Stimulated activated CD4-positive, alpha-beta T cell treated with anti-CD3 and anti-CD28 coated beads, Interleukin-4, amount 100 ng/mL, for 48 hours (primary cell): ENCODE measurements at places on chromosomes 2 and 18.

- DNase-seq: no peak
These were observed 9.7 kb downstream of the IL1RN start for GRCh38 chr2:113136828-113137775.

DNA sequence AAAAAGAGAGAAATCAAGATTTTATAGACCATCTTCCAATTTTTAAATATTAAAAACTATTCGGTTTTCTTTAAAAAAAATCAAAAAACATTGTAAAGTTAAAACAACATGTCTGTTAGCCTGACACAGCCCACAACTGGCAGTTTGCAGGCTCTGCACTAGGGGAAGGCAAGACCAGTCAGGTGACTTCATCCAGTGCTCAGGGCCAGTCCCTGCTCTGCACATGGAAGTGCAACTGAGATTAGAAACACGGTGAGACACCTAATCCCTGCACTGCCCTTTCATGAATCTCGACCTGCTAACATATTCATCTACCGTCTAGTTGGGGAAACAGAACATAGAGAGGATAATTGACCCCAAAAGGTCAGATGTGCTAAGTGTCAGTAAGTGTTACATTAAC is 135.2 kb downstream of the BARD1 start:
- no peak for DNase-seq

GRCh38 chr2:7007846-7008741 is 90.9 kb downstream of the RNF144A start:
- DNase-seq: no peak

GRCh38 chr18:65049586-65049985 is 701.2 kb upstream of the CDH7 start:
- no peak for DNase-seq

- DNase-seq: no peak
These were observed 2.4 kb downstream of the TRABD2A start for GRCh38 chr2:84878459-84878858.

- no peak for DNase-seq
These were observed 24.3 kb downstream of the NCK2 start for GRCh38 chr2:105768961-105769452.

DNA sequence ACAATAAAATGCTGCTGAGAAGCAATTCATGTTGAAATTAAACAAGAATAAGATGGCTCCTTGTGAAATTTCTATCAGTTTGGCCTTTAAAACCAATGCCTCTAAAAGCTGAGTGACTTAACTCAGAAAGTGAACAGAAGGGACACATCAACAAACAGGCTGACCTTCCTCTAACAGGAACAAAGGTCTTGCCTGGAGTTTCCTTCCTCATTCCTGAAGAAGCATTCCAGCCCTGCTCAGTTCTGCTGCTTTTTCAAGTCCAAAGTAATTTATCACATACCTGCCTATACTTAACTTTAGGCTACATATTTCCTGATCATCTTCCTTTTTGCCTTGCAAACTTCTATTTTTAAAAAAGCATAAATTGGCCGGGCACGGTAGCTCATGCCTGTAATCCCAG is 14.1 kb downstream of the PTRHD1 start:
- no peak for DNase-seq

GRCh38 chr2:230784795-230785194 is 72.2 kb downstream of the CAB39 start:
- no peak for DNase-seq

DNA sequence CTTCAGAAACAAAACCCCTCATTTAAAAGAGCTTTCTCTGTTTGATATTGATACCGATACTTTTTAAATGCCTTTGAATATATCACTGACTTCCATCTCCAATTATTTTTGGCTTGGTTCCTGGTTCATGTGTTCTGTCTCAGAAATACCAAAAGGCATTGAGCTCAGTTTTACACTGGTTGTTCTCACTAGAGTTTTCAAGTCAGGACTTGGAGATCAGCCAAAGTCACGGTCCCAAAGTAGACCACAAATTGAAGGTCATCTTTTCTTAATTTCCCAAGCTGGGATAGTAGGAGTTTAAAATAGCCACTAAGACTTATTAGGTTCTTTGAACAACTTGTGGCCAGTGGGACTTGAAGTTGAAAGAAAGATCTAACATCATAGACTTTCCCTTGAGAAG is 24.2 kb downstream of the DHRS9 start:
- DNase-seq: no peak

DNA sequence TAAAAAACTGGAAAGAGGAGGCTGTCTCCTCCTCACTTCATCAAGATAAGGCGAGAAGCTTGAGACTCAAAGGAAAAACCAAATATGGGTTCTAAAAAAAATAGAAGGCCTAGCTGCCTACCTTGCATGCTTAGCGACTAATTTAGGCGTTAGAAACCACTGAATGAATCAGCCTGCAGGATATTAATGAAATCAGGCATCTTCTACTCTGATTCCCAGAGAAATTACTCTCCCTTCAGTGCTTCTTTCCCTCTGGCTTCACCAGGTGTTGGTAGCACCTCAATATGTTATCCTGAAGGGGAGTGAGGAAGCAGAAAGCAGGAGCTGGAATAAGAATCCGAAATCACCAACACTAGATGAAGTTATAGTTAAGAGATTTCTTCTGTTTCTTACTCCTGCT is 749.8 kb upstream of the NRXN1 start:
- no peak for DNase-seq

DNA sequence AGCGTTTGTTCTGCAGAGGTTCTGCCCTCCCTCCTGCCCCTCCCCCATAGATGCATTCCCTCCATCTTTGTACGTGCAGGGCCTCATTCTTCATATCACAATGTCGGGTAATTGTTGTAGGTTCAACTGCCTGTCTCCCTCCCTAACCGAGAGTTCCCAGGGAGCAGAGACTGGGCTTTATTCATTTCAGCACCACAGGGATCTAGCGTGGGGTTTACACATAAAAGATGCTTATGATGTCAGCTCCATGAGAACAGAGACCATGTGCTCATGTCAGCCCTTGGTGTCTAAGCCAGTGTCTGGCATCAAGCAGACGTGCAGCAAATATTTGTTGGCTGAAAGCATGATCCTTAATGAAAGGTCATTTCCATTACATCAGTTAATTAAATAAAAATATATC is 298.9 kb upstream of the TRIB2 start:
- DNase-seq: no peak

GRCh38 chr2:58604096-58604495 is 363.0 kb upstream of the FANCL start:
- no peak for DNase-seq

GRCh38 chr2:76808732-76809131 is 713.4 kb downstream of the LRRTM4 start:
- no peak for DNase-seq

GRCh38 chr2:196792865-196793264 is 6.6 kb downstream of the GTF3C3 start:
- DNase-seq: no peak

GRCh38 chr2:42196403-42197267 is 27.5 kb downstream of the EML4 start:
- DNase-seq: no peak

DNA sequence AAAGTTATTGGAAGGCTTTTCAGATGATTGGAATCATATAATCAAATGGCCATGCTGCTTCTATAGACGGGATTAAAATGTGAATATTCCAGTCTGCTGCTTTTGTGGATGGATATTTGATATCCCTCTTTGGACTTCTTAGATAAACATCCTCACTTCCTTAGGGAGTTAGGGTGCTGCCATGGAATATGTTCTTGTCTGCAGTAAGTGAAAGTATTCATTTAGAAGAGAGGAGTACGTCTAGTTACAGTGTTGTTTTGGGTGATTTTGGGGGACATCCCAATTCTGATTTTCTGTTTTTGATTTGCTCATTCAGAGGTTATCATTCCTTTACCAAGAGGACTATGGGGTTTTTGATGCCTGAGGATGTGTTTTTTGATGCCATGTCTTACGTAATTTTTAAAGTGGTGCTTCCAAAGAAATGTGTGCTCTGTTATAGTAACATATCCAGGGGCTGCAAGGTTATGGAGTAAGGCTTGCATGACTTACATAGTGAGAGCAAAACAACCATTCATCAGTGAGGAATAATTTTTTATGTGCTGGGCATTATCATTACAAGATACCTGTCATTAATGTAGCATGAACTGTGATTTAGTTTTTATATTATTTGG is 33.6 kb downstream of the ASXL3 start:
- DNase-seq: no peak

- DNase-seq: no peak
These were observed 525.6 kb downstream of the MBD2 start for GRCh38 chr18:53698907-53699306.

DNA sequence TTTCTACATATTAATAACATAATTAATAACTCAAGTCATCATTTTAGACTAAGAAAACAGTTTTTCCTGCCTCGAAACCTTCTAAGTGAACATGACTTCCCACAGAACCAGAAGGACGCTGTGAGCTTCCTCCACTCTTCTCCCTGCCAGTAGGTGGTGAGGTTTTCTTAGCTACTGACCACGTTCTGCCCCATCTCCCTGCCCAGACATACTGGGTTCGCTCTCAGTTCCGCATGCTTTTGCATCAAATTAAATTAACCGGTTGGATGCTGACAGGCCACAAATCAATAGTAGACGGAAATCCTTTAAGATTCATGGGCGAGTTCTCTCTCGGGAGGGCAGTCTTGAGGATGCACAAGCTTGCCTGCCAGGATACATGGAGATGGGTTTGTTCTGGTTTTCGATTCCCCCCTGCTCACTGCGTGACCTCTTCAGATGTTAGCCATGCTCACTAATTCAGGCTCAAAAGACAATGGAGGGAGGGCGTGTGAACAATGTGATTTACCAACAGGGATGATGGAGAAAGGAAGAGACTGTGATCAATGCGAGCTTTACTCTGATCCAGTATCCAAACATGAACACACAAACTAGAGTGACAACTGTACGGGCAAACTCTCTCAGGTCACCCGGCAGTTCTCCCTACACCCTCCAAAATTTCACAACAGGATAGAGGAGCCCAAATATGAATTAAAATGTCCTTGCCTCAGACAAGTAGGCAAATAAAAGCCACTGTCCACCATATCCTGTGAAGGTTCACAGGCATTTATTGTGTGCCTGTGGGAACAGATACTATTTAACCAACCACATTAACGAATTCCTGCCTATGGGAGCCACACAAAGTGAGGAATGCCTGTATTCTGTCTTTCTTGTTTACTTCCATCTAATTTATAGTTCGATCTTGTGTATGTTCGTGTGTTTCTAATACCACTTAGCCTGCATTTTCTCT is 375.7 kb downstream of the EIPR1 start:
- no peak for DNase-seq

DNA sequence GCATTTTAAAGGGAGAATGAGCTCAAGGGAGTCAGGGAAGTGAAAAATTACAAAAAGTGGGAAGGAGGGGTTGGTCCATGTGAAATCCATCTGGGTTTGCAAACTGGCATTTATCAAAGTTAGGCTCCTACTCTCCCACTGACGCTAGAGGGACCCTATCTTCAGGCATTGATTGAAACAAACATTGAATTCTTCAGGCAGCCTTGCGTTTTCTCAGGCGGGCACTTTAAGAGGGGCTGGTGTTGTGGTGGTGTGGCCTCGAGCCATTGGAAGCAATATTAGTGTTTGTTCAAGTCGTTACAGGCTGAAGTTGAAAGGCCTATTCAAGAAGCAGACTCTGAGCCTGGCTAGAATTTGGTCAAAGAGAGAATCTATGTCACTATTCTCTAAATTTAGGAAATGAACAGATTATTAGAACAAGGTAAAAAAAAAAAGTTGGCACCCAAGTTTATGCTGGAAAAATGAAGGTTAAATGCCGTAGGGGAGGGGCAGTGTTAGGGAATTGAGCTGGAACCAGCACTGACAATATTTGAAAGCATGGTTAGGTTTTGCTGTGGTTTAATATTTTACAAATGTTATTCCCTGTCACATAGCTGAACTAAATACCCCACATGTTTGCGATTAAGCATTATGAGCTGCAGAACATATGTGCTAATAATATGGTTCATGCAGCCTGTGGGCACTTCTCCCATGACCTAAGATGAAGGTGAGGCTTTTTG is 36.8 kb downstream of the STON1 start:
- no peak for DNase-seq

- no peak for DNase-seq
These were observed 289.5 kb downstream of the PDE11A start for GRCh38 chr2:177783091-177783490.

DNA sequence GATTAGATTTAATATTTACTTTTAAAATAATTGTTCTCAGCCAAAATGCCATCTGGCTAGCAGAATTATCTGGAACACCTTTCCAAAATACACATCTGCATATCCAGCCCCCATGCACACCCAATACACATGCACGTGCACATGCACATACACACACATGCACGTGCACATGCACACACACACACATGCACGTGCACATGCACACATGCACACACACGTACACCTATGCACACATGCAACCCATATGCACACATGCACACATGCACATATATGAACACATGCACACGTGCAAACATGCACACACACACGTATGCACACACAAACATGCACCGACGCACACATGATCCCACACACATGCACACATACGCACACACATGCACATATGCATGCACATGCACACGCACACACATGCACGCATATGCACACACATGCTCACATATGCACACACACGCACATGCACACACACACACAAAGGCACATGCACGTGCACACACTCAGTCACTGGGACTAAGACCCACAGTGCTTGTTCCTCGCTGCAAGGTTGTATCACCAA is 53.5 kb downstream of the COPS8 start:
- DNase-seq: no peak

DNA sequence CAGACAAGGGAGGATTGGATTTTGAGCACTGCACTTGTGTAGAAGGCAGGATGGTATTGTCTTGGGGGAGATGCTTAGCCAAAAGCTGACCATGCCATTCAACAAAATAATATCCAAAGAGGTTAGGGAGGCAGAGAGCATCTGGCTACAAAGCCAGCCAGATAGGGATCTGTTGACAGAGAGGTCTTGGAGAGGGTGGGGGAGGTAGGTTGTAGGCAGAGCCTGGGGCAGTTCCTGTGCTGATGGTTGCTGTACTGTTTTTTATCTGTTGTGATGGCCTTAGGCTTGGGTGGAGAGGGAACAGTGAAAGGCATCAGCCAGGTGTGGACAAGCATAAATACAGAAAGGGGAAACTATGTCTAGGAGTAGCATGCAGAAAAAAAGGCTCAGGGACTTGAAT is 100.9 kb downstream of the AQP4 start:
- no peak for DNase-seq

- no peak for DNase-seq
These were observed 1.4 kb downstream of the GPR35 start for GRCh38 chr2:240626531-240627300.
